ENCODE measurements at places on chromosomes 16 and 17.

- DNase-seq, result no peak
These were observed 53.1 kb downstream of the CMIP start for GRCh38 chr16:81497690-81498089.

DNA sequence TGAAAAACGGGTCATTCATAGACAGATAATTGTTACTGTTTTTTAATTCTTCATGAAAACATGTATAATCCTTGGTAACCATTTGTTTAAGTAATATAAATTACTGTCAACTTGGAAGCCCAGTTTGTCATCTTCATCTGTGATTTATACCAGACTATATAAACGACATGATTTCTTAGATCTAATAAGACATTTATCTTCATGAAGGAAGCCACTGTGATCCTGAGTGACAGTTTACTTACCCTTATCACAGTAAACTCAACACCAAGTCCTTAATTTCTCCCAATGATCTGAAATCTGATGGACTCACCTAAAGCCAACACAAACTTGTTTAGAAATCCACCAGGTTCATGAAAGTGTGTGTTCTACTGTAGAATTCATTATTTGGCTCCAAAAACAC lies 91.3 kb downstream of the SKAP1 start:
- DNase-seq, result no peak

- peak; percentile 49 for DNase-seq
These were observed 863 bp downstream of the LIMD2 start for GRCh38 chr17:63698886-63699637.

DNA sequence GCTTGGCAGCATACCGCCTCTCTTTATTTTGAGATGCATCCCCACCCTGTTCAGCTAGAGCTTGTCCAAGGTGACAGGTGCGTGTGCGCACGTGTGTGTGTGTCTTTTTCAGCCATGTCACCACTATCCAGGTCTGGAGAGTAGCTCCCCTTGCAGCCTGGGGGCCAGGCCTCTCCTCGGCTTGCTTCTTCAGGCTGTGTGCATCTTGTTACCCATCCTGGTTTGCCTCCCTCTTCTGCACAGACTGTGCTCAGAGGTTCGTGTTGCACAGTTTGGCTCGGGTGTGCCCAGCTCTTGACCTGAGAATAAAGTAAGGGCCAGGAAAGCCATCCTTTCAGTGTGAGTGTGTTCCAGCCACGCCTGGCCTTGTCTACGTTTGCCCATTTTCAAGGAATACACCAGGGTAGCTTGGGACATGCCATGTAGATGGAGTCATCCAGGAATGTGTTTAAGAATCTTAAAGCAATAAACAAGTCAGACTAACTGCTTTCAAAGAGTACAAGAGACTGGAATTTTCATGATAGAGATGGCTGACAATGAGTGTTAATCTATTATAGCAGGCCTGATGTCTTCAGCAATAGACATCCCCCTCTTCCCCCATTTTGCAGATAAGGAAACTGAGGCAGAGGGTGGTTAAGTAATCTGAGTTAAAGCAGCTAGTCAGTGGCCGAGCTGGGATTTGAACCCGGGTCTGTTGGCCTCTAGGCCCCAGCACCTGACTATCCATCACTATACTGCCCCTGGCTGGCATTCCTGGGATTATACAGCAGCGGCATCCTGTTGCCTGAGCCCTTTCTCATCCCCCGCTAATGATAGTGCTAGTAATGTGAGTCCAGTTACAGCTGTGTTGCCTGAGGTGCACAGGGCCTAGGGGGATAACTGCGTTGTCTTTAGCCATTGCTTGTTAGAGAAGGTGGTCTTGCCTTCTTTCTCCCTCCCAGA lies 77.9 kb downstream of the KSR1 start:
- DNase-seq, result no peak

Measured in activated CD4-positive, alpha-beta T cell treated with anti-CD3 and anti-CD28 coated beads, Interleukin-2, amount 50 U/mL, for 24 hours (primary cell).